Activated T-cell treated with anti-CD3 and anti-CD28 coated beads, Interleukin-2, amount 50 U/mL, for 4 hours (primary cell): ENCODE measurements at places on chromosomes 5 and 9. TPM values are rescaled to one million over a fixed set of nuclear protein-coding genes. Genes with fewer than 3 reads are reported as not detected.

- no peak for DNase-seq
Observed at GRCh38 chr5:87751824-87752223, 339.1 kb upstream of the CCNH start.

DNA sequence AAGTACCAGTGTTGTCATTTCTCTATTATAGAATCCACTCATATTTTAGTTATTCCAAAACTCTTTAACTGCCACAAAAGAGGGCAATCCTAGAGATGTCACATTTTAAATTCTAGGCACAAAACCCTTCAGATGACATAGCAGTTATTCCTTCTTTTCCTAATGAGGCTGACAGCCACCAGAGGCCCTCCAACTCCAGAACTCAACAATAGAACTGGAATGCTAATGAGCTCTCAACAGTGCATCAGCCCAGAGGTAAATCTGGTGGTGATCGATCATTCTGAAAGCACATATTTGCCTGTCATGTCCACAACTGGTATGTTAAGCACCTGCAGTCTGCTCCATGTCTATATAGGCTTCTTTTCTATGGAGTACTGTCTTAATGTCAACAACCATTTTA lies 40.2 kb upstream of the RAB3C start:
- no peak for DNase-seq

- DNase-seq, result no peak
Observed at GRCh38 chr5:86986837-86987236, 280.8 kb upstream of the RASA1 start.

DNA sequence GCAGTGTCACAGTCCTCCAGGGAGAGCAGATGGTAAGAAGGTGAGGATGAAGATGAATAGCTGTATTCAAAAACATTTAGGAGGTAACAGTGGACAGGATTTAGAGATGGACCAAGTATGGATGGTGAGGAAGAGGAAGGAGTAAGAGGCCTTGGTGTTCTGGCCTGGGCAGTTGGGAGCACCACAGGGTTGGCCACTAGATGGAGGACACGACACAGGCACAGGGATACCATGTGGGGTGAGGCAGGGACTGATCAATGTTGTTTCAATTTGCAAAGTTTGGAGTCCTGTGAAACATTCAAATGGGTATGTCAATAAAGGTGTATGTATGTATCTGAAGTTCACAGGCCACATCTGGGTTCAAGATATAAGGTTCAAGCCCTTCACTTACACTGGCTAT lies 141.1 kb upstream of the RASEF start:
- DNase-seq, result no peak

DNA sequence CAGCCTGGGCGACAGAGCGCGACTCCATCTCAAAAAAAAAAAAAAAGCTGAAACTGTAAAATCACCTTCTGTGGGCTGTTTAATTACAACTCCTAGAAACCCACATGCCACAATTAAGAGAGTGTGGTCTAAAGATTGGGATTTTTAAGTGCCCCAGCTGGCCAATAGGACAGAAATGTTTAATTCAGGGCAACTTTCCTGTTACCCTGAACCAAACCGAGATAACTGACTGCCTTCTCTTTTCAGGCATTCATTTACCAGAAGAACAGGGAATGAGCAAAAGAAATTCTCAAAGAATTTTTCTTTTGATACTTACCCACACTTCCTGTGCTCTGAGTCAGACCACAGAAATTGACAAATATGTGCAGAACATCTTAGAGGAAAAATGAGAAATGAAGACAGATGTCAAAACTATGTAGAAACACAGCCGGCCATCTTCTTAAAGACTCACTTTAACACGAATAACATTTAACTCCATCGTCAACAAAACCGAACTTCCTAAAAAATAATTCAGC lies 221.3 kb upstream of the DAPK1 start:
- DNase-seq, result no peak

- no peak for DNase-seq
Observed at GRCh38 chr9:137295849-137296669, 6.0 kb downstream of the NRARP start.

- peak; percentile 96 for DNase-seq
Observed at GRCh38 chr5:139341689-139342422, at the start of gene PAIP2. PAIP2 (plus strand) TSS chr5:139341854; CDS start chr5:139363785, 21,931 bp downstream.

GRCh38 chr9:99782962-99783718 lies 38.5 kb upstream of the NR4A3 start:
- no peak for DNase-seq

DNA sequence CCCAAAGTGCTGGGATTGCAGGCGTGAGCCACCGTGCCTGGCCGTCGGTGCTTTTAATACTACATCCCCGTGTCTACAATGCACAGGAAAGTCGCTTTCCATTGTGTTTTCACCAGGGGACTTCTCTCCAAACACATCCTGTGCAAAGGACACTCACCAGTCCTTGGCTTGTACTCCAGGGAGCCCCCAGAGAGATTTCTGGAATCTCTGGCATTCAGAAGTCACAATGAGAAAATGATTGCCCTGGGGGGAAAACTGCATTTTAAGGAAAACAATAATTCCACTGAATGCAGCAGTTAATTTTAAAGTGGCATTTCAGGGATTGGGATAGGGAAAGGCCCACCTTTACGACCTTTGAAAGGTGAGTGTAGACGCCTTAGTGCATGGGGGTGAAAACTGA lies 112.0 kb downstream of the ADAMTS16 start:
- no peak for DNase-seq

GRCh38 chr9:20620650-20621470 lies 1.4 kb downstream of the MLLT3 start:
- peak; percentile 64 for DNase-seq

Gene FAM81B
- not detected for total RNA-seq

Gene SPATA31A3
- not detected for total RNA-seq

Gene OCLN
- 0.08 TPM for total RNA-seq

Gene RAB3C
- not detected for total RNA-seq

Gene ACTBL2
- total RNA-seq, result not detected

Gene TLX3
- not detected for total RNA-seq
